ENCODE measurements at places on chromosomes 3 and 15. TPM values are rescaled to one million over a fixed set of nuclear protein-coding genes. Genes with fewer than 3 reads are reported as not detected.
A peak's percentile ranks its signal among the peaks of the same experiment; 100 is the strongest.

The SMCO1 gene
- total RNA-seq: not detected

The SEC22A gene
- total RNA-seq: 14.1 TPM

The STRC gene
- 0.80 TPM for total RNA-seq

The GHRL gene
- total RNA-seq: not detected

The SNX22 gene
- 2.5 TPM for total RNA-seq

DNA sequence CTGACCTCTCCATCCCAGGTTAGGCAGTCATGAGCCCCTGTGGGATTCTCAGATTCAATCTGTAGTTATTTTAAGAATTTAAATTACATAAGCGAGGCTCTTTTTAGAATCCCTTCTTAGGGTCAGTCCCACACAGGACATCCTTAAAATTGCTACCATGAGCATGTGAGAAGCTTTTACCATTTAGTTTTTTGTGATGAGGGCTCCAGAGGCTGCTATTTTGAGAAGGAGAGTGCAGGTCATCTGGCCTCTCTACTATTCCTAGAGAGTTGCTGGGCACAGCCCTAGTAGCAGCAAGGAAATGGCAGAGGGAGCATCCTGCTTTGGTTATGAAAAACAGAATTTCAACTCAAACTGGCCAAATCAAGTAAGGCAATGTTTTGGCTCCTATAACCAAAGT is 13.6 kb upstream of the CADPS start:
- DNase-seq: no peak

- DNase-seq: no peak
These were observed at the start of gene B3GNT5 for GRCh38 chr3:183252973-183253527. Gene B3GNT5, plus strand, starts transcription at chr3:183253253. Its CDS starts 16,546 bp downstream, at chr3:183269799.

GRCh38 chr3:30181581-30181980 is 424.8 kb upstream of the TGFBR2 start:
- no peak for DNase-seq

DNA sequence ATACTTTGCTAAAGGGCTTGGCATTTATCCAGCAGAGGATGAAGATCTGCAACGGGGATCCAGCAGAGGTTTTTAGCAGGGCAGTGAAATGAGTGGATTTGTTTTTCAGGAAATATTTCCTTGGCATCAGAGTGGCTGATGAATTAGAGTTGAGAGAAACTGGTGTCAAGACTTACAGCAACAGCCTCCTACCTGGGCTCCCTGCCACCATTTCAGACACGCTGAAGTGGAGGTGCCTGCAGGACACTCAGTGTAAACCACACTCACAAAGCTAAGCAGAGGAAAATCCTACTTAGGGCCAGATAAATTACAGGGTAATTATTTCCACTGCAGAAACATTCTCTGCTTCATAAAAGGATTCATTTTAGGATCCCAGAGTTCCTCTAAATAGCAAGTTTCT is 519.7 kb downstream of the FGF12 start:
- peak; percentile 26 for DNase-seq

- no peak for DNase-seq
These were observed 32.9 kb upstream of the PIK3R4 start for GRCh38 chr3:130779486-130779885.

Measured in adrenal gland (tissue), 19 donors.